ENCODE measurements at places on chromosomes 5 and 9. TPM values are rescaled to one million over a fixed set of nuclear protein-coding genes. Genes with fewer than 3 reads are reported as not detected.

GRCh38 chr9:127180457-127181314, 58.3 kb upstream of the ANGPTL2 start:
- peak; percentile 13 for DNase-seq

DNA sequence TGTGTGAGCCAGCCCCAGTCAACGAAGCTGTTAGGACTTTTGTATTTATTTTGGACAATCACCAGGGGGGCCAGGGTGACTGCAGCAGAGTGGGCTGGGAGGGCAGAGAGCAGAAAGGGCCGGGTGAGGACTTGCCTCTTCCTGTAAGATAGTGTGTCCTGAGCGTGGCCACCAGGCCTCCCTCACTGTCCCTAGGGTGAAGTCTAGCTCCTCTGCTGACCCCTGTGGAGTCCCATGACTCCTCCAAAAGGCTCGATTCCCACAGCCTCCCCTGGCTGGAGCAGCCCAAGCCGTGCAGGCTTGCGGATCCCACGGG, 147.8 kb downstream of the RXRA start:
- DNase-seq = no peak

The ENTPD2 gene
- 2.4 TPM for total RNA-seq

GRCh38 chr5:66992547-66992946, 204.1 kb downstream of the CD180 start:
- DNase-seq = no peak

- no peak for DNase-seq
Observed at GRCh38 chr9:19552282-19553105, 143.7 kb downstream of the ACER2 start.

DNA sequence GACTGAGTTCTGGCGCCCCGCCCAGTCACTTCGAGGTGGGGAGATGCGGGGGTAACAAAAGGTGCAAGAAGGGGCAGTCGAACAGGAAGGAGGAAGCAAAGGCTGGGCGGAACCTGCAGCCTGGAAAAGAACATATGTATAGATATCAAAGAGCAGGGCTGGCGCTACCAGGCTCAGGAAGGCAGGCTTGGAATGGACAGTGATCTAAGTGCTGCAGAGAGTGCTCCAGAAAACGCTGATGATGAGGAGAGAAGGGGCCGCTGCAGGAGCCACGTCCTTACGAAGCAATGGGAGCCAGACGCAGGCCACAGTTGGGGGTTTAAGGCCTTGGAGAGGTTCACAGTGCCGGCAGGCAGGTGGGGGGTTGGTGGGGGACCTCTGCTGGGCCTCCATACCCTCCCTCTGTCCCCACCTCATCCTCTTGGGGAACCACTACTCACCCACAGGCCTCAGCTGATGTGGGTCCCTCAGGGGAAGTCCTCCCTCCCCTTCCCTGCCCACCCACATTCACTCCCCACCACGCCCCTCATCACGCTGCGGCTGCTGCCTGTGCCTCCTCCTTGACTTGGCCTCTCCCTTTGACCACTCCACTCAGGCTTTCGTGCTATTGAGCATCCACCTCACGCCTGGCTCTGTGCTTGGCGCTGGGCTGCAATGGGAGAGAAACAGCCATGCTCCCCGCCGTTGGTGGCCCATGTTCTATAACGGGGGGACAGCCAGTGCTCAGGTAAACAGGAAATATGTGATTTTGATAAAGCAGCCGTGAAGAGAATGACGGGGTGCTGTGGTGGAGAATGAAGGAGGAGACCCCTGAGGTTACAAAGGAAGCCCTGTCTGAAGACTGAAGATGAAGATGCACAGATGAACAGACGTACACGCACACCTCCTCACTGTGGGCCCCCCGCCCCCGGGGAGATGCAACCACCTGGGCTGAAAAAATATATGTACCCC, 40.5 kb upstream of the RPL26L1 start:
- DNase-seq = no peak

DNA sequence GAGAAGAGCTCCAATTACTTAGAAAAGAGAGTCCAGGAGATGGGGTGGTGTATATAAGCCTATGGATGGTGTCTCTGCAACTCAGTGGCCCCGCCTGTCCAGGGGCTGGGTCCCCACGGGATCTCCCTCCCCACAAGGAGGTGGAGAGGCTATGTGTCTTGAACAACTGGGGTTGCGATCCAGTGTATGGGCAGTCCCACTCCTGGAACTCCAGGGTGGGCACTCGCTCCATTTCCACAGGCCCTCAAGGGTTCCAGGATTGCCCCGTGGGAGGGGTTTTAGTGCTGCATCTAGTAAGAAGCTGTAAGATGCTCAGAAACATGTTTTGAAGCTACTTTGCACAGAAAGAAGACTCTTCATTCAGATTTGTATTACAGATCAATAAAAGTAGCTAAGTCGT, 558 bp upstream of the SMAD5 start:
- DNase-seq = peak; percentile 25

DNA sequence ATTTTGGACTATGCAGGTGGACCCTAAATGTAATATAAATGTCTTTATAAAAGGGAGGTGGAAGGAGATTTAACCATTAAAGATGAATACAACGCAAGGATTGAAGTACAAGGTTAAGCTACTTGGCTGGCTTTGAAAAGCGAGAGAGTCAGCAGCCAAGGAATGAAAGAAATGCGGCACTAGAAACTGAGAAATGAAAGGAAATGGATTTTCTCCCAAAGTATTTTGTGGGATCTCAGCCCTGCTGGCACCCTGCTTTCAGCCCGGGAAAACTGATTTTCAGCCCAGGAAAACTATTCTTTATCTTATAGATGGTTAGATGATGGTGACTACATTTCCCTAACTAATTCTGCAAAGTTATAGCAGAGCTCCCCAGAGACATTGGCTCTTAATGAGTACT, 1349.6 kb upstream of the C9orf72 start:
- no peak for DNase-seq

DNA sequence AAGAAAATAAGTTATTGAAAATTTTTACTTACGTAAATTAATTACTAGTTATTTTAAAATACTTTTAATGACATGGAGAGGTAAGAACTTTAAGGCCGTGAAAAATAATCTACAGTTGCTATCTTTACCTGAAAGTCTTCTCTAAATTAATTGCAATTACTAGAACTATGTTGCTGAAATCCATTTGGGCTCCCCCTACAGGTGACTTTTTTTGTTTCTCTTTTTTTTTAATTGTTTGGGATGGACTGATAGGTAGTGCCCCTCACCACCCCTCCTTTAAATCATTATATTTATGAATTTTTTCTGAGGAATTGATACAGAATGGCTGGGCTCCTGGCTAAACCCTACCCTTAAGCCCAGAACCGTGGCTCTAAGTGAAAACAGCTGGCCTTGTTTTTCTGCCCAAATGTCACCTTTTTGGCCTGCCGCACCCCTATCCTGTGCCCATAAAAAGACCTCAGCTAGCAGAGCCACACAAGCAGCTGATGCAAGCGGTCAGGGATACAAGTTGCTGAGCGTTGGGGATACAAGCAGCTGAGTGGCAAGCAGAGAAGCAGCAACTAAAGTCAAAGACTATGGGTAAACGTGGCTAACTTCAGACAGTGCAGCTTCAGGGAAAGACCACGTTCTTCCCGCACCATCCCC, 315.2 kb upstream of the ACO1 start:
- no peak for DNase-seq

DNA sequence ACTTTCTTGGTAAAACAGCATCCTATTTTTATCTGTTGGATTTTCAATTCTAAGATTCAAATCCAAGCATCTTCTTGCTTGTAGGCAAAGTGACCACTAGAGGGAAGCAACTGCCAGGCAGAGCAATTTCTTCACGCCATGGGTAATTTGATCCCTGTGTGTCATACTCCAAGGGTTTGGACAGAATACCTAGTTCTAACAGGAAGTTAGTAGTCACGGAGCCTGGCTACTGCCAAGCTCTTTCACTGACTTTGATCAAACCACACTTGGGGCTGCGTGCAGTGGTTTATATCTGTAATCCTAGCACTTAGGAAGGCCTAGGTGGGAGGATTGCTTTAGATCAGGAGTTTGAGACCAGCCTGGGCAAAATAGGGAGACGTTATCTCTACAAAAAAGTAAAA, 473.6 kb upstream of the TNC start:
- peak; percentile 82 for DNase-seq

GRCh38 chr5:1463326-1464095, 18.3 kb upstream of the SLC6A3 start:
- DNase-seq = no peak

DNA sequence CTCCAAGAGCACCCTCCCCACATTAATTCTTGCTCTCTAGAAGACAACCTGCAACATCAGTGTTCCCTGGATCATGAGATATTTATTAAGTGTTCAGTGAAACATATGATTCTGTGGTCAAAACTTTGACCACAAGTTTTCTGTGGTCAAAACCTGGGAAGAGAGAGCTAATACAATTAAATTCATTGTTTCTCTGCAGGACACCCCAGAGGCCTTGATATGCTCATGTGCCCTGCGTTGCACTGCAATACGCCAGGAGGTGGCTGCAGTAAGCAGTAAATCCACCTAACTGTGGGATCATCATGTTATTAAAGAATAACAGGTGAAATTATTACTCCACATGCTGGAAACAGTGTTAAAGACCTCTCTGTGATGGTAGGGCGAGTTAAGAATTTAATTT, 109.3 kb upstream of the SPDL1 start:
- DNase-seq = no peak

The FUT7 gene
- total RNA-seq = not detected

The PCDHGC5 gene
- under 0.01 TPM for total RNA-seq

The SPARC gene
- total RNA-seq = 935 TPM

DNA sequence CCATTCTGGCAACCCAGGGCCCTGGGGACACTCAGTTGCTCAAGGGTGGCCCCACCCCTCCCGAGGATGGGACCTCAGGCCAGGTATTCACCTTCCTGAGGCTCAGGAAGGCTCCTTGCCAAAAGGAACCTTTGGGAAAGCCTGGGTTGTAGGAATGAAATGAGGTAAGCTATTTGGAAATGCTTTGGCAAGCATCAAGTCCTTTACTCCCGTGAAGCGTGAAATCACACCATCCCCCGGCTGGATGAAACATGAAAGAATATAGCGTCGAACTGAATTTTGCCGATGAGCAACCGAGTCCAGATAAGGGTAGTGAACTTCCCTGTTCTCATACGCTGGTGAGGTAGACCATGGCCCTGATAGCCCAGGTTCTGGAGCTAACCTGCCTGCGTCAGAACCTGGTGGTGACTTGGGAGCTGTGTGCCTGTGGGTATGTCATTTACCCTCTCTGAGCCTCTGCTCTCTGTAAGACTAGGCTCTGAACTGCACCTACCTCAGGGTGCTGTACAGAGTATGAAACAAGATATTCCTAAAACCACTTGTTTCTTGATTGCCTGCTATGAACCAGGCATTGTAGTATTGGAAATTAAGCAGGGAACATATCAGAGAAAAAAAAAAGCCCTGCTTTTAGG, 105.3 kb upstream of the BOD1 start:
- no peak for DNase-seq

DNA sequence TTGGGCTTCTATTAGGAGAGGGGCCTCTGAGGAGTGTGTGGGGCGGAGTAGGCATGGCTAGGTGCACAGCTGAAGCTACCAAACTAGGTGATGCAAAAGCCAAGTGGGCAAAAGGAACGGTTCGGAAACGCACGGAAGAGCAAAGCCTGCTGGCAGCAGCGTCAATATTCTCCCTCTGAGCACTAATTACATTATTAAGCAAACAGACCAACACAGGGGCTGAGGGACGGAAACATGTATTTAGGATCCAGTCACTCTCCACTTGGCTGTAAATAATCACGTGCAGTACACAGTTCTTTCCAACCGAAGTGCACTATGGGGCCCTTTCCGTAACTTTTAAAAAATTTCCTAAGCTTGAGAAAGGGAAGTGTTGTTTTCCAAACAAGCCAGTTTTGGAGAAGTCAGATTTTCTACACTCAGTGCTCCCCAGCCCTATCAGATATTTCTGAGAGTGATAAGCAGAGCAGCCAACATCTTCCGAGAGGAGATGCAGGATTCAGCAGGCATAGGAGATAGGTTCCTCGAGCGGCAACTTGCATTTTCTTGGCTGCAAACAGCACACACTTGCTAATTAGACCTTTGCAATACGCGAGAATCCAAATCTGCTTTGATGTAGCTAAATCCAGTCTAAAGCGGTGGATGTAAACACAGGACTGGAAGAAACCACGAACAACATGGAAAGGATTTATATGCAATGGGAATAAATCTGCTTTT, 217.2 kb upstream of the TBCA start:
- DNase-seq = no peak

All from uterus (tissue), 4 donors.